ENCODE measurements at places on chromosomes 7 and 10.

DNA sequence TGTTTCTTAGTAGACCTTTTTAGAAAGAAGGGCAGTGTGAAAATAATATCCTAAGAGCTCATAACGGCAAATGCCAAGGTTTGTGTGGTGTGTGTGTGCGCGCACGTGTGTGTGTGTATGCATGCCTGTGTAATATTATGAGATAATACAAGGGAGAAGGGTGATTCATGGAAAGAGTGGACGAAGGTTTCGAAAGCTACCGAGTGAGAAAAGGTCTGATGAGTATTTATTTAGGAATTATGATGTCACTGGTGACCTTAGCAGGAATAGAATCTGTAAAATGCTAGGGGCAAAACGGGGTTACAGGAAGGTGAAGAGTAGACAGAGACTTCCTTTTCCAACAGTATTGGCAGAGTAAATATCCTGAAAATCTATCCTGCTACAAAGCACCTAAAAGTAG, 107.3 kb downstream of the AHR start:
- DNase-seq = no peak

GRCh38 chr7:24978843-24979469, 1.0 kb downstream of the OSBPL3 start:
- DNase-seq = no peak

DNA sequence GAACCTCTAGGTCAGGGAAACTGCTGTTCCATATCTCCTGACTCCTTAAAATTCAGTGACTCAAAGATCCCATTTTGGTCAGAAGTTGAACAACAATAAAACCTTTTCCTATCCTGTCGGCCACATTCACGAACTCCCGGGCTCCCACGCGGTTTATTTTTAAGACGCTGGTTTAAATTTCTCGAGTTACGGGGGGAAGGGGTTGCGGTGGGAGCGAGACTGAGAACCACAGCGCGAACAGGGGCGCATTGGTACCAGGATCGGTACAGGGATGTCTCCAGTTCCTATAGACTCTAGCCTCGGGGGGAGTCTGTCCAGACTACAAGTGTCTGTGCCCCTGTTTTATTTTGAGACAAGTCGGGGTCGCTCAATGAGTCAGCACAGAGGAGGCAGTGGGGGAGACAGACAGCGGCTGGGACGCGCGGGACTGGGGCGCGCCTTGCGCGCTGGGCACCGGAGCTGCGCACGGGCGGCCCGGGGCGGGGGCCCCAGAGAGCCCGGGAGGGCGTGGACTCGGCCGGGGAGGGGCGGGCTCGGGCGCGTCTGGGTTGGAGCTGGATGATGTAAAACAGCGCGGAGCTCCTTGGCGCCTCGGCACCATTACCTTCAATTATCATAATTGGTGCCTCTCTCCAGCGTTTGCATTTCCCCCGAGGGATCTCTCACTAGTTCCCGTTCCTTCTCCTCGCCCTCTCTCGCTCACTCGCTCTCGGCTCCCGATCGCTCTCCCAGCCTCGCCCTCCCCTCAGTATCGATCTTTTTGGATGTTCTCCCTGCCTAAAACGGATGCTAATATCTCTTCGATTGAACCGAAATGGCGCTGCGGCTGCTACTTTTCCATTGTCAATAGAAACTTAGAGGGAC, 8.7 kb upstream of the BAMBI start:
- peak; percentile 82 for DNase-seq

DNA sequence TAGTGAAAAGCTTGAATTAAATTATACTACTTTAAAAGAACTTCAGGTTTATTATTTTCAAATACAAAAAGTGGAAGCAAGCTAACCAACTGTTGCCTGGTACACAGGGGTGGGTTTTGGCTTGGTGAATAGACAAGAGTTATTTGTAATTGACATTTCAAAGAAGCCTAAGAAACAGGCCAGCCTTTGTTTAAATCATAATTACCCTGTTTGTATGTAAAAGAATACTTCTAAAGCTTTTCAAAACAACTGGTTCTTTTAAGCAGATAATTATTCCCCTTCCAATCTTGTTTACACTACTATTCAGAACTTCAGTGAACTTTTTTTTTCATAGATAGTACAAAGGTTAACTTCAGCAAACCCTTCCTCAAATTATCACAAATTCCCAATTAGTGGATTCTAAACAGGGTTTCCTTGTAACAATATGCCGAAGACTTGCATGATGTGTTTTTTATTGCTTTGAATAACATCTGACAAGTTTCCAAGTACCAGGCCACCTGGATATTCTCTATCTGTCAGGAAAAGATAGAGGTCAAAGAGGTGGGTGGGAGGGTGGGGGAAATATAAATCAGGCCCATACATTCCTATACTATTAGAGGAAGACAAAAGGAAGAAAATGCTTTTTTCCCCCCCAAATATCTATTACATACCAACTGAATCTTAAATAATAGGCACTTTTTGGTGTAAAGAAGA, 20.4 kb downstream of the SSMEM1 start:
- DNase-seq = no peak

- DNase-seq = no peak
These were observed 707.8 kb downstream of the SUGCT start for GRCh38 chr7:40842641-40843040.

DNA sequence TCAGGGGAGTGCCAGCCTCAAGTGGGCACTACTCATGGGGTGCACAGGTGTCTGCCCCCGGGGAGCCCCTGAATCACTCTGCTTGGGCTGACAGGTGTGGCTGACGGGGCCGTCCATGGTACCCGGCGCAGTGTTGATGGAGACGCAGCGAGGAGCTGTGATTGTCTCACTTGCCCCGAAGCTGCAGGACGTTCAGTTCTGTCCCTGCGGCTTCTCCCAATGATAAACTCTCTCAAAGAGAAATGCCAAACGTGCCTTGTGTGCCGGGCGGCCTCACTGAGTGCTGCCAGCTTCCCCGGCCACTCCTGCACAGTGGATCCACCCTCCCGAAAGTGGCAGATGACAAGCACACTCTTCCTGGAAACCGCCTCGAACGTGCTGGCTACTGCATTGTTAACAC, 203.2 kb downstream of the DNAJB6 start:
- DNase-seq = no peak

DNA sequence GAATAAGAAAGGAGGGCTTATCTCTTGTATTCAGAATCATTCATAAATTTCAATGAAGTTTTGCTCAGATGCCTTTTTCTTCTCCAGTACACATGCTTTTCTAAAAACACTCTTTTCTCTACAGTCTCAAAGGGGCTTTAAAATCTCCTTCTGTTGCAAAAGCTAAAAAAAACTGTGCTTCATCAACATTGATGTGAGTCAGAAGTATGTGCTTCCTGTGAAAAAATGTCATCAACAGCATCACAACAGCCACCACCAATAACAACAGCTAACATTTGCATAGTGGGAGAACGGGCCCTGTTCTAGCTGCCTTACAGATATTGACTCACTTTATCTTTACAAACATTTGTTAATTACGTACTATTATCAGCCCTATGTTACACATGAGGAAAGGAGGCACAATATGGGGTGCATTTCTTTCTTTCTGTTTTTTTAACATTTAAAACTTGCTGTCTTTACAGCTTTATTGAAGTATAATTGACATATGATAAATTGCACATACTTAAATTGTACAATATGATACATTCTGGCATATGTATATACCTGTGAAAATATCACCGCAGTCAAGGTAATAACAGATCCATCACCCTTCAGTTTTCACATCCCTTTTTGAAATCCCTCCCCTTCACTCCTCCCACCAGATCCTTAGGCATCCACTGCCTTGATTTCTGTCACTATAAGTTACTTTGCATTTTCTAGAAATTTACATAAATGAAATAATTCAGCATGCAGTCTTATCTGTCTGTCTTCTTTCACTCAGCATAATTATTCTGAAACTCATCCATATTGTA, 1605.4 kb upstream of the LRRTM3 start:
- DNase-seq = no peak

GRCh38 chr10:116098411-116099022, 174.5 kb downstream of the GFRA1 start:
- DNase-seq = peak; percentile 57

- peak; percentile 81 for DNase-seq
These were observed 26.5 kb downstream of the GTF2IRD1 start for GRCh38 chr7:74479961-74480829.

DNA sequence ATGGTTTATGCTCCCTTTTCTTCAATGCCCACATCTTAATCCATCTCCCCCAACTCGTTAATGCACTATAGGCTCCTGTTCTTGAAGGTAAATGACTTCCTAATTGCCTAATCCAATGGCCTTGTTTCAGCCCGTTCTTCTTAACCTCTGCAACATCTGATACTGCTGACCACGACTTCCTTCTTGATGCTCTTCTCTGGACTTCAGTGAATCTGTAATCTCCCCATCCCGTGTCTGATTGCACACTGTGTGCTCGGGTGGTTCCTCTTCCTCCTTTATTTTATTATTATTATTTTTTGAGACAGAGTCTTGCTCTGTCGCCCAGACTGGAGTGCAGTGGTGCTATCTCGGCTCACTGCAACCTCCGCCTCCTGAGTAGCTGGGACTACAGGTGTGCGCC, 58.9 kb downstream of the HIPK2 start:
- DNase-seq = no peak

DNA sequence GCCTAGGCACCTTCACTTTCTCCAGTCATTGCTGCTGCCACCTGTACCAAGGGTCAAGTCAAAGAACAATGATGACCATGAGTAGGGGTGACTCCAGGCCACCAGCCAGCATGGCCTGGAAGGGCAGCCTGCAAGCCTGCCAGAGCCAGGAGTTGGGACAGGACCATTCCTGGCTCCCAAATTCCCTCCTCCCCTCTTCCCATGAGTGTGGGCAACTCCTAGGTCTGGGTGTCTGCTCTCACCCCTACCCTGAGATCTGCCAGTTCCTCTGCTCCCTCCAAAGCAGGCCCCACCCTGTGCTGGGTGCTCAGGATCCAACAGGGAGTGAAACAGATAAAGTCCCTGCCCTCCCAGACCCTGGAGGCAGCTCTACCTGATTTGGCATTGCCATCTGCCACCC, 125.8 kb upstream of the NANOS1 start:
- DNase-seq = no peak

- no peak for DNase-seq
These were observed 60.9 kb downstream of the STK17A start for GRCh38 chr7:43643846-43644245.

- no peak for DNase-seq
These were observed 74.2 kb downstream of the COL13A1 start for GRCh38 chr10:69875856-69876255.

GRCh38 chr10:17220652-17221100, 7.4 kb upstream of the VIM start:
- DNase-seq = no peak

DNA sequence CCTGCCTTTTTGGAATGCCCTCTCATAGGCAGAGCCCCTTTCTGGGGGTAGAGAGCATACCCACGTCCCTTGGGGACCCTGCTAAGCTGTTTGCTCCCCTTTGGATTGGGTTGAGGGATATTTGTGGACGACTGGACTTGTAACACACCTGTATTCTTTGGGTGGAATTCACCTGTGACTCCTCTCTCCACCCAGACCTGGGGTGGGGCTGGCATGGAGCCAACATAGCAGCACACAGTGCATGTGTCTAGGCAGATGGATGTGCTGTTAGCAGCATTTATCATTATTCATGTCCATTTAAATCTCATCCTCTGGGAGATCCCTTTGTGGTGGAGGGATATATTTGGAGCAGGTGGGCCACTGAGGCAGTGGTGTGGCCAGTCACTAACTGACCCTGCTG, 51.0 kb downstream of the CDH23 start:
- no peak for DNase-seq

GRCh38 chr10:65660006-65660405, 1265.8 kb upstream of the LRRTM3 start:
- no peak for DNase-seq

- DNase-seq = no peak
These were observed 109.8 kb upstream of the NOBOX start for GRCh38 chr7:144513334-144513733.

- peak; percentile 74 for DNase-seq
These were observed 125.2 kb upstream of the RET start for GRCh38 chr10:42951486-42952251.

DNA sequence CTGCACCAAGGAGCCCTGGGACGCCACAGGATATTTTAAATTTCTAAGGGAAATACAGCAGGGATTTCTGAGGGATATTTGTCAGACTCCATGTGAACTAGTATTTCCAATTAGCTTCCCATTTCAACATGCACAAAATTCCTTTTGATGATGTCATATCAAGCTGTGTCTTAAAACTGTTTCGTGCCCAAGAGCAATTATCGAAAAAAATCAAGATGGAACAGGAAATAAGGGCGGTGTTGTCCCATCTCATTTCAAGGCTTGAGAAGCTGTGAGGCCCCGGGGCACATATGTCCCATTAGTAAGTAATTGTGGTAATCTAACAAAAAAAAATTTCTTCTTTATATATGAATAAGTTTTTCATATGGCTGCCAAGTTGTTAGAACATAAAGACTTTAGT, 47.4 kb downstream of the PPP1R17 start:
- DNase-seq = no peak

DNA sequence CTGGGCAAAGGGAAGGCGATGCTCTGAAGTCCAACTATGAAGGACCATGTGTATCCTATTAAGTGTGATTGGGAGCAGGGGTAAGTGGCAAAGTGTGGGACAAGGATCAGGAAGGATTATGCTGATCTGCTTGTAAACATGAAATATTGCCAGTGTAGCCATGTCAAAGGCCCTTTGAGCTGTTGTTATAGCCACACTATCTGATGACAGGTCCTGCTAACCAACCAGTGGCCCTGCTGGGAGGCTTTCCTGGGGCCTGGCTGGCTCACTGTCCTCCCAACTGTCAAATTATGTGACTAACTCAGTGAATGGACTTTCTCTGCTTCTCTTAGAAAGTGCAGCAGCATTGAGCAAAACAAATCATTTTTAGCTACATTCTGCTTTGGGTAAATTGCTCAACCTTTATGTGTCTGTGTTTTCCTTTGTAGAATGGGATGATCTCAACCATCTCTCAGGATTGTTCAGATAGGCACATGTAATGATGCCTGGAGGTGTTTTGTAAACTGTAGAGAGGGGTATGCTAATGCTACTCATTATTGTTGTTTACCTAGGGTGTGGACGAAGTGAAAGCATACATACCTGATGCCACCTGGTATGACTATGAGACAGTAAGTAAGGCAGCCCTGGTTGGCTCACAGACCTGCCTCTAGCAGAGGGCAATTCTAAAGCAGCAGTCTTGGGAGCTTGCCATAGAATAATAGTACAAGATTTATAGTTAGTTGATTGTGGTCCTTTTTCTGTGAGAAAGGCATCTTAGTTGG, 47.4 kb downstream of the MGAM2 start:
- no peak for DNase-seq

GRCh38 chr10:11823989-11824346, 812 bp downstream of the PROSER2 start:
- peak; percentile 57 for DNase-seq

DNA sequence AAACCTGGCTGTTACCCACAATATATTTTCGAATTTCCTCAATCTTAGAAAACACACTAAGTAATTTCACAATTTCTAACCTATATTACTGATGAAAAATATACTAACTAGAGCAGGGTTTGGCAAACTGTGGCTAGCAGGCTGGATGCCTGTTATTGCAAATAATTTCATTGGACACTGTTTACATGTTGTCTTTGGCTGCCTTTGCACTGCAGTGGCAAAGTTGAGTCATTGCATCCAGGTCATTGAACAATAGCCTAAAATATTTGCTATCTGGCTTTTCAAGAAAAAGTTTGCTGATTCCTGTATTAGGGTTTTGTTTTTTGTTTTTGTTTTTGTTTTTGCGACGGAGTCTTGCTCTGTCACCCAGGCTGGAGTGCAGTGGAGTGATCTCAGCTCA, 47.2 kb downstream of the KIF11 start:
- DNase-seq = no peak

Data from right kidney (tissue), 9 donors.